Right cardiac atrium (tissue), 5 donors: ENCODE measurements at places on chromosomes 6 and 20. TPM values are rescaled to one million over a fixed set of nuclear protein-coding genes. Genes with fewer than 3 reads are reported as not detected.

Gene BTNL2
- not detected for total RNA-seq

Gene KIAA0408
- 3.7 TPM for total RNA-seq

Gene XKR7
- total RNA-seq = not detected

Gene SLC24A3
- 0.76 TPM for total RNA-seq

Gene TRIM15
- not detected for total RNA-seq

Gene DEFB124
- total RNA-seq = not detected

Gene FABP7
- total RNA-seq = 1.0 TPM

Gene PPP1R14C
- total RNA-seq = 170 TPM

Gene JPH2
- total RNA-seq = 117 TPM

Gene VSTM2L
- 120 TPM for total RNA-seq
